ENCODE measurements at places on chromosomes 3 and 15. TPM values are rescaled to one million over a fixed set of nuclear protein-coding genes. Genes with fewer than 3 reads are reported as not detected.

Gene MASP1
- total RNA-seq, result 198 TPM

Gene DYNLT2B
- total RNA-seq, result 7.1 TPM

DNA sequence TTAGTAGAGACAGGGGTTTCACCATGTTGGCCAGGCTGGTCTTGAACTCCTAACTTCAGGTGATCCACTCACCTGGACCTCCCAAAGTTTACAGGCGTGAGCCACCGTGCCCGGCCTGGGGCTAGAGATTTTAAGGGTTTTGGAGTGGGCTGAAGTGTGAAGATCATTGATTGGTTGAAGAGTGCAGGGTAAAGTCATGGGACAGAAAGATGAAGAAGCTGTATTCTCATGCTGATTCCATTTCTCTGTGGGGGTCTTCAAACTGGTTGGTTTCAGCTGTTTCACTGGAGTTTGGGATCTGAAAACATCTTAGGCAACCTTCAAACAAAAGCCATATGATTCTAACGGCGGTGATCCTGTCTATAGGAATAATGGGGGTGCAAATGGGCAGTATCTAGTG, 52.1 kb downstream of the GATM start:
- DNase-seq, result no peak

GRCh38 chr3:61231693-61232092, 19.6 kb downstream of the FHIT start:
- no peak for DNase-seq

DNA sequence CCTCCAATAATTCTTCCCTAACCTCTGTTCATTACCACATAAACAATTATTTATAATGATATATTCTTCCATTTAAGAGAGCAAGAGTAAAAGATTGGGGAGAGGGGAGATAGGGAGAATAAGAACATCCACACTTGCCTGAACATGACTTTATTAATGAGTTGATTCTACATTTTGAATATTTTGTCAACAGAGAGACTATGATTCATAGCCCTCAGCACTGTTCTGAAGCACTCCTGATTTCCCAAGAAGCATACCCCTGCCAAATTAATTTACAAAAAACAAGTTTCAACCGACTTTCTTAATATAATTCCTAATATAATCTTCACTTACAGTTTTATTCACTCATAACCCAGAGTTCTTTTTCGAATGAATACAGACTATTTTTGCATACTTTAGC, 828.8 kb downstream of the ROBO2 start:
- peak; percentile 4 for DNase-seq

Data from fibroblast of villous mesenchyme (primary cell).